MG63 (cell line): ENCODE measurements at places on chromosomes 2 and 18. TPM values are rescaled to one million over a fixed set of nuclear protein-coding genes. Genes with fewer than 3 reads are reported as not detected.

GRCh38 chr18:13541621-13542519 is 184.5 kb downstream of the FAM210A start:
- no peak for DNase-seq

- peak; percentile 63 for DNase-seq
Measured at GRCh38 chr2:46776687-46777327, 138.8 kb downstream of the MCFD2 start.

DNA sequence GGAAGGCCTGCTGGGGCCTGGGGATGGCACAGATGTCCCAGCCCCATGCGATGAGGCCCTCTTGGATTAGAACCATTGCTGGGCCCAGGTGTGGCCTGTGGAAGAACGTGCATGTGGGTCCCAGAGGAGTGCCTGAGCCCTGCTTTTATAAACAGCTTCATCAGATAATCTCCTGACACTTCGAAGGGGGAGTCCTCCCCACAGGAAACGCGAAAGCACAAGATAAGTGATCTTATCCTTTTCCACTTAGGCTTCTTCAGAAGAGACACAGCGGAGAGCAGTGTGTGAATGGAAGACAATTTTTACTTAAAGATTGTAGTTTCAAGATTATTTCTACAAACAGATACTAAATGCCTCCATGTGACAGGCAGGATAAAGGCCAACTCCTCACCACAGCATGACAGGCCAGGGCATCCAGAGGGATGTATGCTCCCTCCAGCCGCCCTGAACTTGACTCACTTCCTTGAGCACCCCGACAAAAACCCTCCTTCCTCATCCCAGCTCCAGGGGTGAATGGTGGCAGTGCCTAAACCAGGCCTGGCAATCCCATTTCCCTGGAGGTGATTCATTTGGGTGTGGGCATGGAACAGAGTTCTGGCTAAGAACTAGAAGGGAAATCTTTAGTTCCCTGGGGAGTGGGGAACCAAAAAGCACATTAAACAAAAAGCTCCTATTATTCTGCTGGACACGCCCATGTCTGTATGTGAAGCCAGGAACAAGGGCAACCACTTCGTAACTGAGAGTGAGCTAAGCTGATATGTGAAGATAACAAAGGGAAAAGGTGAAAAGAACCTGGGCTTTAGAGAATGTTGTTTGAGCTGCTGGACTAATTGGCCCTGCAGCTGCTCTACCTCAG is 56.2 kb upstream of the TMEM163 start:
- peak; percentile 80 for DNase-seq

- no peak for DNase-seq
Measured at GRCh38 chr2:176567361-176567760, 298.1 kb downstream of the MTX2 start.

- no peak for DNase-seq
Measured at GRCh38 chr2:11822746-11823451, 76.5 kb downstream of the LPIN1 start.

- DNase-seq = no peak
Measured at GRCh38 chr2:217706095-217706494, 296.7 kb downstream of the TNS1 start.

DNA sequence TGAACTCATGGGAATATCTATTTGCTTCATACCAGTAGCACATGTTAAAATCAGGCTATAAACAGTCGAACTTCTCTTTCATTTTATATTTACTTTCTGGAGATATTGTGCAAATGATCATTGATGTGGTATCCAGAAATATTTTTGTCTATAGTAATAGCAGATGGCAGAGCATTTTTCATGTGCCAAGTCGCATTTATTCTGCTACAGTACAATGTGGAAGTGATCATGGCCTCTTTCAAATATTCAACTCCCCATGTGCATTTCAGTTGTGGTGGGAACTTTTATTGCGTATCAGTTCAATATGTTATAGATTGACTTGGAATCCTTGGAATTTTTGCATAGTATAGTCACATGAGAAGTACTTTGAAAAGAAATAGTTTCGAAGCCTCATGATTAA is 57.4 kb downstream of the RHBDD1 start:
- no peak for DNase-seq

DNA sequence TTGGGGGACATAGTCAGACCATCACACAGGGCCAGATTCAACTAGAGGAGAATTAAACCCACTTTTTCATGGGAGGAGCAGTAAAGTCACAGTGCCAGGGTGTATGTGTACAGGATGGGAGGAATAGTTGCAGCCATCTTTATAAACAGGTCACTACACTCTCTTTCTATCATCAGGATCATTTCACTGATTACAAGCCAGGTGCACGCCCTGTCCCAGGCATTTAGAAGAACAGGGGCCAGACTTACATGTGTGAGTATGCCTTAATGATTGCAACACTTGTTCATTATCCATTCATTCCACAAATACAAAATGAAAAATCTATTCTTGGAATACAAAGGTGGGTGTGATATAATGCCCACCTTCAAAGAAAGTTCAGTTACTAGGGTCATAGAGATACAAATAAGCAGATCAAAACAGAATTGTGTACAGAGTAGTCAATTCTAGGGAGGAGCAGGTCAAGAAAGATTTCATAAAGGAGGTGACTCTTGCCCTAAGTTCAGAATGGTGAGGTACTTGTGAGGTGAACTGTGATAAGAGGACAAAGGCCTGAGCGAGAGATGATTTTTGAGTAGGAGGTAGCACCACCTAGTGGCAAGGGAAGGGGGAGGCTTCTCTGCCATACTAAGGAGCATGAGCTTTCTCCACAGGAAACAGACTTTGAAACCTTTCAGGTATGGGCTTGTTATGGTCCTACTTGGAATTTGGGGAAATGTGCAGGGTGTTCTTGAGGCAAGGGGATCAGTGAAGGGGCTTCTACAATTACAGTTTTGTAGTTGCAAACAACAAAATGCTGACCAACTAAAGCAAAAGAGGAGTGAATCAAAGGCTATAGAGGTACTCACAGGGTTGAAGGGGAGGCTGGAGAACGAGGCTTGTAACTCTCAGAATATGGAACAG is 156.3 kb downstream of the SUCLG1 start:
- DNase-seq = no peak

DNA sequence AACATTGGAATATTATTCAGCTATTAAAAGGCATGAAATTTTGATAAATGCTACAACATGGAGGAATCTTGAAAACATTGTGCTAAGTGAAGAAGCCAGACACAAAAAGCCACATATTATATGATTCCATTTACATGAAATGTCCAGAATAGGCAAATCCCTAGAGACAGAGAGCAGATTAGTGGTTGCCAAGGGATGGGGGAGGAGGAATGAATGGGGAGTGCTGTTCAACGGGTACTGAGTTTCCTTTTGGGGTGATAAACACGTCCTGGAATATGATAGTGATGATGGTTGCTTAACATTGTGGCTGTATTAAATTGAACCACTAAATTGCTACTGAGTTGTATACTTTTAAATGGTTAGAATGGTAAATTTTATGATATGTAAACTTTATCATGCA is 8.9 kb upstream of the TWSG1 start:
- DNase-seq = no peak

DNA sequence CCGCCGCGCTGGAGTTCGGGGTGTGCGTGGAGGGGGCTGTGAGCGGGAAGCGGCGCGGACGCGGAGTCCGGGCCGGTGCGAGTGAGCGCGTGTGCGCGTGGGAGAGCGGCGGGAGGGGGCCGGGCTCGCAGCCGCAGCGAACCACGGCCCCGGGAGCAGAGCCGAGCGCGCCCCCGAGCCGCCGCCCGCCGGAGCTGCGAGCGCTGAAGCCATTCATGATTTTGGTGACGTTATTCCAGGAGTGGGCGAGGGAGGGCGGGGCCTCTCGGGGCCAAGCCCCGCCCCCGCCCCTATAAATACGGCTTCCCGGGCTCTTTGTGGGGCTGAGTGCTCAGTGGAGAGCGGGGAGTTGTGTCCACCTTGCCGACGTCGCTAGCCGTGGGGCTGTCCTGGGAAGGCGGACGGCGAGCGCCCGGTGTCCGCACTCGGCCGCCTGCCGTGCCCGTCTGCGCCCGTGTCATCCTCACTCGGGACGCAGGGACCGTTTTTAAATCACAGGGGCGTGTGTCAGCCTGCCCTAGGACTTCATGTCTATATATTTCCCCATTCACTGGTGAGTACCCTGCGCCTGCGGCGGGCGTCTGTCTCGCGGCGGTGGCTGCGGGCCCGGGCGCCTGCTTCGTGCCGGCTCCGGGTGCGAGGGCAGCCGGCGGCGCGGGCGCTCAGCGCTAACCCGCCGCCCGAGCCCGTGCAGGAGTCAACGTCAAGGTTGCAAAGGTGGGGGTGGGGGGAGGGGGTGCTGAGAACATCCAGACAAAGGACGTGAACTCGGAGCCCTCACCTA is at the start of gene LBH:
Gene LBH (plus strand): TSS at position 323 of the 784 bp plus-strand sequence. CDS start 205 bp downstream, at position 528.
- DNase-seq = peak; percentile 75

DNA sequence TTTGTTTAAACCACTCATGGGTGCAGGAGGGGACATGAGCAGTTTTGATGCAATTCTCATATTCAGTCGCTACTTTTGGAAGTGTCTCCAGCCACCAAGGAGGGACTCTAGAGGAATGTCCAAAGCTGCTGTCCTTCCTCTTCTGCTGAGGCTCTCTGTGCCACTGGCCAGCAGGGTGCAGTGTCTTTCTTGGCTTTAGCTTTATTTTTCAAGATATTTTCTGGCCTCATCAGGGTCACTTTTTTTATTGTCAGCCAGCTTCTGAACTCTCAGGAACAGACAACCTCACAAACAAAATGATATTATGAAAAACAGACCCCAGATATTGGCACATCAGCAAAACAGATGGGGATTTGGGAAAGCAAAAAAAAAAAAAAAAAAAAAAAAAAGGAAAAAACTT is 289.3 kb upstream of the ZSWIM2 start:
- DNase-seq = peak; percentile 19

The HOXD12 gene
- not detected in 2 replicates for total RNA-seq

The RAMP1 gene
- 125 and 192 TPM in 2 replicates for total RNA-seq

The KCNG2 gene
- total RNA-seq = not detected in 2 replicates

The IFIH1 gene
- total RNA-seq = 3.0 and 3.5 TPM in 2 replicates

The ACAA2 gene
- 109 and 120 TPM in 2 replicates for total RNA-seq
